Spleen (tissue), 13 donors: ENCODE measurements at places on chromosomes 5 and 9. TPM values are rescaled to one million over a fixed set of nuclear protein-coding genes. Genes with fewer than 3 reads are reported as not detected.

- peaks cover 16% of the 10 kb centered on the region for H3K4me1 ChIP-seq
- no peak for DNase-seq
- no peak overlapping the region for H3K4me3 ChIP-seq
Measured at GRCh38 chr5:54895816-54896341, 89.5 kb downstream of the ESM1 start.

GRCh38 chr9:137358126-137358525 lies 56.1 kb upstream of the NRARP start:
- no peak overlapping the region for H3K4me3 ChIP-seq
- no peaks in the 10 kb centered on the region for H3K36me3 ChIP-seq
- H3K27me3 ChIP-seq: no peaks in the 10 kb centered on the region
- no peak overlapping the region for H3K27ac ChIP-seq
- peaks cover 19% of the 10 kb centered on the region for H3K4me1 ChIP-seq
- DNase-seq: no peak

GRCh38 chr9:133683586-133684120 lies 47.5 kb downstream of the DBH start:
- peaks cover 11% of the 10 kb centered on the region for H3K4me1 ChIP-seq
- H3K36me3 ChIP-seq: no peaks in the 10 kb centered on the region
- H3K27me3 ChIP-seq: no peaks in the 10 kb centered on the region
- no peak overlapping the region for H3K4me3 ChIP-seq

The RASEF gene
- 0.04 TPM for polyA plus RNA-seq

DNA sequence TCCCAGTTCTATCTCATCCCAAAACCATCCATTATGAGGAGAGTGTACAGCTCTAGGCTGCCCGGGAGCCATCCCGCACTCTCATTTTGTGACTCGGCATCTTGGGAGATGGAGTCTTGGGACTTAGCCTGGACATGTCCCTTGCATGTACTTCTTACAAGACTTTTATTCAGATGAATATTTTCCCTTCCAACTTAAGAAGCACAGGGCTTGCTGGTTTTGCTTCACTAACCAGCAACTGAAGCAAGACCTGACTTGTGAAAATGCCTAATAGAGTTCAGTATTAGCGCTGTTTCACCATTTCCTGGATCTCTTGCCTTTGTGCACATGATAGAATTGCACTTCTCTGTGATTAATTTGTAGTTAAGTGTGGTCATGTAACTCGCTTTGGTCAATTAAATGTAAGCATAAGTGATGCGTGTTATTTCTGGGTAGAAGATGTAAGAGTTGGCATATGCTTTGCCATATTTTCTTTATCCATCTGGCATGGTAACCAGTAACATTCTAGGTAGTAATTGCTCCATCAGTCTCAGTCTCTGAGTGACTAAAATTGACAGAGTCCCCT lies 55.8 kb downstream of the PDCD1LG2 start:
- no peak for DNase-seq
- H3K4me1 ChIP-seq: peaks cover 38% of the 10 kb centered on the region
- no peaks in the 10 kb centered on the region for H3K27me3 ChIP-seq
- peaks cover 16% of the 10 kb centered on the region for H3K36me3 ChIP-seq
- H3K4me3 ChIP-seq: no peak overlapping the region

DNA sequence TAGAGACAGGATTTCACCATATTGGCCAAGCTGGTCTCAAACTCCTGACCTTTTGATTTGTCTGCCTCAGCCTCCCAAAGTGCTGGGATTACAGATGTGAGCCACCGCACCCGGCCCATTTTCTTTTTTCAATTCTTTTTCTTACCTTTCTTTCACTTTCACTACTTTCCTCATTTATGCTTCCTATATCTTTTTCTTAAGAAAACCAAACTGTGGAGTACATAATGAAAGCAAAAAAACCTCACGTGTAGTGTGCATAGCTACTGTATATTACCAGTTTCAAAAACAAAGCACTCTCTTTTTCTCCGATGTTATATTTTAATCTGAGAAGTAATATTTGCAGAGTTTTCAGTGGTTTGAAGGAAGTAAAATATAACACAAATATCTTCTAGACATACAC lies 8.0 kb upstream of the CAST start:
- peaks cover 50% of the 10 kb centered on the region for H3K4me1 ChIP-seq
- no peak overlapping the region for H3K4me3 ChIP-seq
- H3K36me3 ChIP-seq: no peaks in the 10 kb centered on the region
- H3K27ac ChIP-seq: no peak overlapping the region
- no peak for DNase-seq
- H3K27me3 ChIP-seq: no peaks in the 10 kb centered on the region

GRCh38 chr5:174459832-174460448 lies 264.4 kb upstream of the MSX2 start:
- H3K27me3 ChIP-seq: no peaks in the 10 kb centered on the region
- no peak overlapping the region for H3K27ac ChIP-seq
- no peaks in the 10 kb centered on the region for H3K4me1 ChIP-seq
- H3K4me3 ChIP-seq: no peak overlapping the region
- no peaks in the 10 kb centered on the region for H3K36me3 ChIP-seq

DNA sequence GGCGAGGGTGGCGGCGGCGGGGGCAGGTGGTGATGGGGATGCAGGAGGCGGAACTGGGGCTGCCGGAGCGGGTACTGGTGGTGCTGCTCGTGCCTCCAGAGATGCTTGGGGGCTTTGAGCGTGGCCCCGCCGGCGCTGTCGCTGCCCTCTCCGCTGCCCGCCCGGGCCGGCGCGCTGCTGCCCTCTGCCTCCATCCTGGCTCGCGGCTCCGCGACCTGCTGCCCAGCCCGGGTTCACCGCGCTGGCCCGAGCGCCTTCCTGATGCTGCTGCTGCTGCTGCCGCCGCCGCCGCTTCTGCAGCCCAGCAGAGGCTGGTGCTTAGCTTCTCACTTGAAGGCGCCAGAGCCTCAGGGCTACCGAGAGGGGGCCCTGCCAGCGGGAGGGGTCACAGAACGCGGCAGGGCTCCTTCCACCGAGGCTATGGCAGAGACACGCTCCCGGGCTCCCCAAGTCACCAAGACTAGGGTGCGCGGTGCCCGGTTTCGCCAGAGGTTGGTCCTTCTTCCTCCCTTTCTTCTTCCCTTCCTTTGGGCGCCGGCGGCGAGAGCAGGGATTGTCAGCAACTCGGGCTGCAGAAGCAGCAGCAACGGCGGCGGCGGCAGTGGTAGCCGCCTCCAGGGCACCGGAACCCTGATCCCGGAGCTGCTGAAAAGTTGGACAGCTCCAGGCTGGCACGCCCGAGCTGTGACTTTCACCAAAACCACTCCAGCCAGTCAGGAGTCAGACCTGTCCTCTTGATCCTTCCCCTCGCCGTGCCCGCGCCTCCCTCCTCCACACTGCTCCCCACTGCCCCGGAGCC lies at the start of gene PDE4D:
Gene PDE4D (minus strand): TSS at position 298 of the 799 bp plus-strand sequence.
- H3K4me1 ChIP-seq: peaks cover 9% of the 10 kb centered on the region
- peak; percentile 77 for DNase-seq
- peak within 1 kb of the TSS; percentile 20 for H3K4me3 ChIP-seq
- no peak within 1 kb of the TSS for H3K27ac ChIP-seq

- DNase-seq: no peak
- no peak overlapping the region for H3K4me3 ChIP-seq
- no peaks in the 10 kb centered on the region for H3K27me3 ChIP-seq
- H3K36me3 ChIP-seq: no peaks in the 10 kb centered on the region
Measured at GRCh38 chr5:103475629-103476240, 86.9 kb downstream of the NUDT12 start.

GRCh38 chr9:94921656-94922055 lies 195.2 kb downstream of the AOPEP start:
- peak overlapping the region; percentile 72 for H3K27ac ChIP-seq
- no peaks in the 10 kb centered on the region for H3K27me3 ChIP-seq
- no peak overlapping the region for H3K4me3 ChIP-seq
- no peak for DNase-seq
- peaks cover 18% of the 10 kb centered on the region for H3K4me1 ChIP-seq

GRCh38 chr5:142280066-142281007 lies 44.5 kb downstream of the SPRY4 start:
- H3K4me1 ChIP-seq: peaks cover 10% of the 10 kb centered on the region
- DNase-seq: no peak
- no peaks in the 10 kb centered on the region for H3K27me3 ChIP-seq
- H3K27ac ChIP-seq: peak overlapping the region; percentile 70
